ENCODE measurements at places on chromosomes 2 and 18.

DNA sequence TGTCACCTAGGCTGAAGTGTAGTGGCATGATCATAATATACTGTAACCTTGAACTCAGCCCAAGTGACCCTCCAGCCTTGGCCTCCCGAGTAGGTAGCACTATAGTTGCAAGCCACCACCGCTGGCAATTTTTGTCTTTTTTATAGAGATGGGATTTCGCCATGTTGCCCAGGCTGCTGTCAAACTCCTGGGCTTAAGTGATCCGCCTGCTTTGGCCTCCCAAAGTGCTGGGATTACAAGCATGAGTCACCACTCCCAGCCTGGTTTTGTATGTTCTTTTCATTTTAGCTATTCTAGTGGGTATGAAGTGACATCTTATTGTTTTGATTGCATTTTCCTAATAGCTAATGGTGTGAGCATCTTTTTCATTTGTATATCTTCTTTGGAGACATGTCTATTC, 11.3 kb upstream of the EXOC6B start:
- DNase-seq = no peak

DNA sequence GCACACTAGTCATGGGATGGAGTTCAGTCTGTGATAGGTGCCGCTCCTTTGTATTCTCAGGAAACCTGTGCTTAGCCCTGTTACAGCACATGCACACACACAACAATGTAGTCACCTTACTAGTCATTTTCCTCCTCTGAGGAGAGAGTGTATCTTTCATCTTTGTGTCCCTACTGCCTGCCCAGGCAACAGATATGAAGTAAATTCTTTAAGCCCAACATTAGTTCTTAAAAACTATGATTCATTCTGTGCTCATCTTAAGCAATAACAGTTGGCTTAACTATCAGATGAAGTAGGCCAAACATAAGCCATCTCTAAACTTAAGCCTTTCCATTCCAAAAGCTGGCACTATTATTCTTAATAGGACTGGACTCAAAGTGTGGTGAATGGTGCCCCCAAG, 186.5 kb downstream of the LNPK start:
- DNase-seq = no peak

DNA sequence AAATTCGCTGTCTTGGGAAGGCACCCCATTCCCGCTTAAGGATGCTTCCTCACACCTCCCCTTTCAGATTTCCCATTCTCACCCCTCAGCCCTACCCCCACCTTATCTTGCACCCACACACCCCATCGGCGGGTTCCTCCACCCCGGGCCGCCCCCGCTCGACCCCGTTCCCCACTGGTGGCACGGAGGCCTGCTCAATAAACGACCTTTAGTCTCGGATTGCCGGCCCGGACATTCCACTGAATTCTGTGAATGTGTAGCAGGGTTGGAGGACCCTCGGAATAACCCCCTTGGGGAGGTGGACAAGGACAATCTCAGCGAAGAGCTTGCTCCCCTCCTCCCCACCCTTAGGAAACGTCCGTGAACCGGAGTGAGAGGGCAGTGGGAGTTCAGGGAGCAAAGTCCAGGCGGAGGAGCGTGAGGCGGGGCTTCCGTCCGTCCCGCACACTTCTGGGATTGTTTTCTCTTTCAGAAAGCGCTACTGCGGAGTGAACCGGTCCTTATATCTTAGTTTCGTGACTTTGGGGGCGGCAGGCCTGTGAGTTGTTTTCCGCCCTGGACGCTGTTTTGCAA, 2.8 kb upstream of the LBX2 start:
- DNase-seq = no peak

GRCh38 chr2:108565778-108566375, 31.6 kb downstream of the LIMS1 start:
- DNase-seq = no peak

DNA sequence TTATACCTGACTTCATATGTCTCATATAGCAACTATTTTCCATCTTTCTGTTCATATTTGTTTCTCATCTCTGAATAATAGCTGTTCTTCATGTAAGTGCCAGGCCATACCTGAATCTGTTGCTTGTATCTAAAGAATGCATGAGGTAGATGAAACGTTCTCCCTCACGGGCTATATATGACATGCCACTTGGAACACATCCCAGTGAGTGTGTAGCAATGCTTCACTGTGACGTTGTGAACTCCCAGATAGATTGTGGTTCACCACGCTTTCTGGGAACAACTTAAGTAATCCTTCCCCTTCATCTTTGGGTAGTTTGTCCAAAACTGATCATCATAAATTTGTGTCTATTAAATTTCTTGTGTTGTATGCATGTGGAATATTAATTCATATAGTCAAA, 60.1 kb downstream of the RDH14 start:
- DNase-seq = no peak

GRCh38 chr2:167942366-167943081, 304.9 kb downstream of the STK39 start:
- DNase-seq = no peak

GRCh38 chr2:55049821-55050099, 491 bp downstream of the RTN4 start:
- no peak for DNase-seq

DNA sequence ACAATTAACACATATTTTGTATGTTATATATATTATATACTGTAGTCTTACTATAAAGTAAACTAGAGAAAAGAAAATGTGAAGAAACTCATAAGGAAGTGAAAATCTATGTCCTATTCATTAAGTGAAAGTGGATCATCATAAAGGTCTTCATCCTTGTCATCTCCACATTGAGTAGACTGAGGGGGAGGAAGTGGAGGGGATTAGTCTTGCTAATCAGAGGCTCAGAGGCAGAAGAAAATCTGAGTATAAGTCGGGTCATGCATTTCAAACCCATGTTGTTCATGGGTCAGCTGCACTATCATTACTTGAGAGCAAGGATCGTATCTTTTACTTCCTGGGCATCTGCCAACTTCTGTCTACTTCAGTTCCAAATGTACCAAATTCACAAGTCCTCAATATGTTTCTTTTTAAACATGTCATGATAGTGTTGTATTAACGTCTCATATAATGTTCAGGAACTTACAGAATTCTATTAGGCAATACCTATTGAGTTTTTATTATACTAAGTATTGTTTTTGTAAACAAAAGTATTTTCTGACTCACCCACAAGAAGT, 208.9 kb upstream of the BOD1L2 start:
- no peak for DNase-seq

Data from fibroblast of the conjunctiva (primary cell).